ENCODE measurements at places on chromosomes 3 and 15.

- H3K36me3 ChIP-seq, result no peaks in the 10 kb centered on the region
- H3K27me3 ChIP-seq, result no peaks in the 10 kb centered on the region
- H3K4me3 ChIP-seq, result no peak overlapping the region
- no peak overlapping the region for H3K27ac ChIP-seq
- DNase-seq, result no peak
- no peaks in the 10 kb centered on the region for H3K4me1 ChIP-seq
Observed at GRCh38 chr15:54347082-54347827, 369.0 kb downstream of the UNC13C start.

GRCh38 chr15:48440084-48440483 is 108.9 kb downstream of the DUT start:
- no peaks in the 10 kb centered on the region for H3K4me1 ChIP-seq
- DNase-seq, result no peak
- H3K4me3 ChIP-seq, result no peak overlapping the region
- H3K27ac ChIP-seq, result no peak overlapping the region

GRCh38 chr3:86239946-86240345 is 751.0 kb downstream of the VGLL3 start:
- no peaks in the 10 kb centered on the region for H3K4me1 ChIP-seq
- H3K36me3 ChIP-seq, result no peaks in the 10 kb centered on the region

DNA sequence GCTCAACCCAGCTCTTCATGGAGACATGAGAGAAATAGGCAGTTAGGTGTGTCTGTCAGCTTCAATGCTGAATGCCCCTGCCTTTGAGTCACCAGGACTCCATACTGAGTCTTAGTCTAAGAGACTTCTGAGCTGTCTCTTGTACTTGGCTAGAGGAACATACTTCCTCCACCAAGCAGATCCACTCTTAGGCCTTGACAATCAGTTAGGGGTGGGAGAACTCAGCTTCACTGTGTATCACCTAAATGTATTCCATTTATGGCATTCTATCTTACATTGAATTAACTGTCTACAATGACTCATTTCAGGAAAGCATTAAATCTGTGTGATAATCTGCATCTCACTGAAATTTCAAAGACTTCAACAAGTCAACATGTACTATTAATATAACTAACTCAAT is 66.0 kb downstream of the STAC start:
- no peaks in the 10 kb centered on the region for H3K4me1 ChIP-seq
- no peak overlapping the region for H3K4me3 ChIP-seq
- no peaks in the 10 kb centered on the region for H3K27me3 ChIP-seq
- no peaks in the 10 kb centered on the region for H3K36me3 ChIP-seq
- no peak overlapping the region for H3K27ac ChIP-seq

DNA sequence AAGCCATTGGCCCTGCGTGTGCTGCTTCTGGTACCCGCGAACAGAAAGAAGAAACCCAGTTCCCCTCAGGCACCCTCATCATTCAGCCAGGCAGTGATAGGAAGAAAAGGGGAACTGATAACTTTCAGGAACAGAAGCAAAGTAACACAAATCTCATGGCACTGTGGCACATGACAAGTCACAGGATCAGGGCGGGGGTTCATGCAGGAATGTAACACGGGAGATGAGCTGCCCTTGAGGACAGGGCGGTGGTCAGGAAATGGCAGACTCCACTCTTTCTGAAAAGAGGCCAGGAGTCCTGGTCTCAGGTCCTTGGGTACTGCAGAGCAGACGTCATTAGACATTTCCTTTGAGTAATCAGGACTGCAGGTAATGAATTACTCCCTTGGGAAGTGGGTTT is 95.5 kb downstream of the CCNL1 start:
- H3K27me3 ChIP-seq, result no peaks in the 10 kb centered on the region
- no peaks in the 10 kb centered on the region for H3K36me3 ChIP-seq
- peak; percentile 75 for DNase-seq
- no peak overlapping the region for H3K4me3 ChIP-seq
- H3K27ac ChIP-seq, result no peak overlapping the region
- H3K4me1 ChIP-seq, result peaks cover 8% of the 10 kb centered on the region

GRCh38 chr3:46904303-46905212 is 27.0 kb downstream of the PTH1R start:
- H3K27me3 ChIP-seq, result peaks cover 5% of the 10 kb centered on the region
- no peaks in the 10 kb centered on the region for H3K36me3 ChIP-seq
- H3K27ac ChIP-seq, result no peak overlapping the region
- peaks cover 9% of the 10 kb centered on the region for H3K4me1 ChIP-seq
- no peak for DNase-seq

DNA sequence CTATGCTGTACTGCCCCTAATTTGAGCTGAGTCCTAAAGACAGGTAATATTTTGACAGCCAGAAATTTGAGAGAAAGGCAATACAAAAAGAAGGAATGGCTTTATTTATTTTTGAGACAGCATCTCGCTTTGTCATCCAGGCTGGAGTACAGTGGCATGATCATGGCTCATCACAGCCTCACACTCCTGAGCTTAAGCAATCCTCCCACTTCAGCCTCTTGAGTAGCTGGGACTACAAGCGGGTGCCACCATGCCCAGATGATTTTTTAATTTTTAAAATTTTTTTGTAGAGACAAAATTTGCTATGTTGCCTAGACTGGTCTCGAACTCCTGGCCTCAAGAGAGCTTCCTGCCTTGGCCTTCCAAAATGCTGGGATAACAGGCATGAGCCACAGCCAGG is 77.4 kb upstream of the SLC4A7 start:
- H3K4me3 ChIP-seq, result no peak overlapping the region
- no peaks in the 10 kb centered on the region for H3K27me3 ChIP-seq
- peaks cover 26% of the 10 kb centered on the region for H3K4me1 ChIP-seq
- no peak overlapping the region for H3K27ac ChIP-seq
- no peaks in the 10 kb centered on the region for H3K36me3 ChIP-seq

GRCh38 chr15:69820819-69821218 is 276.9 kb downstream of the TLE3 start:
- DNase-seq, result no peak
- H3K27ac ChIP-seq, result no peak overlapping the region
- no peaks in the 10 kb centered on the region for H3K27me3 ChIP-seq
- no peaks in the 10 kb centered on the region for H3K4me1 ChIP-seq
- H3K36me3 ChIP-seq, result no peaks in the 10 kb centered on the region
- no peak overlapping the region for H3K4me3 ChIP-seq

DNA sequence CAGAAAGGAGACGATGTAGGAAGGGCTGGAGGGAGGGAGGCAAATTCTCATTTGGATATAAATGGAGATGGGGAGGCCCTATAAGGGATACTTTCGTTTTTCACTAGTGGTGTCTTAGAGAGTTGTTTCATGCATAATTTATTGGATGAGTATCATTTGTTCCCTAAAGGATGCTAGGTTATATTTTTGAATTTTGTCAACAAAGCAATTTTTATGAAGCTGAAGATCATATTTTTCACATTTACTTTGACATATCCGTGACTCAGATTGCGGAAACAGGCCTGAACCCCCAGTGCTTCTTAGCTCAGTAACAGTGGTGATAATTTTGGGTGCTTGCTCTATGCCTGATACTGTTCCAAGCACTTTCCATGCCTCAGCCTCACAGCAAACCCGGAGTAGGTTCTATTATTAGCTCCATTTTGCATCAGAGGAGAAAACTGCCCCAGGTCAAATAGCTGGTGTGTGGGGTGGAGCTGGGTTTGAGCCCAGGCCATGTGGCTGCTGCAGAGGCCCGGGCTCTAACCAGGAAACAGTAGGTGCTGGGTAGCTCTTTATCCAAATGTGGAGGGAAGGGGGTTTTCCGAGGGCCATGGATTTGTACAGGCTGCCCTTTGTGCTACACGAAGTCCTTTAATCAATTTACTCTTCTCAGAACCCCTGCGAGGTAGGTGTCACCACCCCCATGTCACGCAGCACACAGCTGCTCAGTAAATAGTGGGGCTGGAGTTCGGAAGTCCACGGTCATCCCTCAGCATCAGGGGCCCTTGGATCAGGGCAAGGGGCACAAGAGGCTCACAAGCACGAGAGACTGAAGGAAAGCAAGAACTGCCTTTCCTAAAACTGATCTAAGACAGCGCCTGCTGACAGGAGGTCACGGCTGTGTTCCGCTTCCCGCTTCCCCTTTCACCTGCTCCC is 99.1 kb downstream of the SLC49A4 start:
- no peaks in the 10 kb centered on the region for H3K36me3 ChIP-seq
- H3K4me3 ChIP-seq, result no peak overlapping the region
- no peak overlapping the region for H3K27ac ChIP-seq
- no peak for DNase-seq
- H3K4me1 ChIP-seq, result peaks cover 7% of the 10 kb centered on the region

DNA sequence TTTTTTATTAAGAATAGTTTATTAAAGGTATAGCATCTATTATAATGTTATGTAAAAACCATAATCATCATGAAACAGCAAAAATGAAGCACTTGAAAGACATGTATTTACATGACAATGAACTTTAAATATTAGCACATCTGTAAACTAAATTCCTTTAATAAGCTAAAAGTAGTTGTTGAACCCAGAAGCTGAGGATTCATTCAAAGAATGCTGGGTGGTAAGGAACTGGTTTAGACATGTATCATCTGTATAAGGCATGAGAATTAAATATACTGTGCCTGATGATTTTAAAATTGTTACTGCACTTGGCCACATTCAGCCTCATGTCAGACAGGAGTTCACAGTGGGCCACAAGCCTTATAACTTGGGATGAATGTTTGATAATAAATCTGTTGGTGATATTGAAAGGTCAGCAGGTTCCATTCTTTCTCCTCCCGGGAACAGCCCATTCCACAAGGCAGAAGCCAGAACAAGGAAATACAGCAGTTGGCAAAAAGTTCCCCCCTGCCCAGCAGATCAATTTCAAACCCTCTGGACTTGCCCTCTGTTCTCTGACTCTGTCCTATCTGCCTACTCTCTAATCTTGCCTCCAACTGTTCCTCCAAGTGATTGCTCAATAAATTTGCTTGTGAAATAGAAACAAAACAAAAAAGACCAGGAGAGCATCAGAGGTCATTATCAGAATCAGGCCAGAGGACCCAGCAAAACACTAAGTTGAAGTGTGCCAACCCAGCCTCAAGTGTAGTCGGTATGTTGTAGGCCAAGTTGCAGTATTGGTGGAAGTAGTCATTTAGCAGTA is 49.8 kb upstream of the TEX264 start:
- no peaks in the 10 kb centered on the region for H3K36me3 ChIP-seq
- DNase-seq, result peak; percentile 13
- no peak overlapping the region for H3K4me3 ChIP-seq
- no peak overlapping the region for H3K27ac ChIP-seq

DNA sequence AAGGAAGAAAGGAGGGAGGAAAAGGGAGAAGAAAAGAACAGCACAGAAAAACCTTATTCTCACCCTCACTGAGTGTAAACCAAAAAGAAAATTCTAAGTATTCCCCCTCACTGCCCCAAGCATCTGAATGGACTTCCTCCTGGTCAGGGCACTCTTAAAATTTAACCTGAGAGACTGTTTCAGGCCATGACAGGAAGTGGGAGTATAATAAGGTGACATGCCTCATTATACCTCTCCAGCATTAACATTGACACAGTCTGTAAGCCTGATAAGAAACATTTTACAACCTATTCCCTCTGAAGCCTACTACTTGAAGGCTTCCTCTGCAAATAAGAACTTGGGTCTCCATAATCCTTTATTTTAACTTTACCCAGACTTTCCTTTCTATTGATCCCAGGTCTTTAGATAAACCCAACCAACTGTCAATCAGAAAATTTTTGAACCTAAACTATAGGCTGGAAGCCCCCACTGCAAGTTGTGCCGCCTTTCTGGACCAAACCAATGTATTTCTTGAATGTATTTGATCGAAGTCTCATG is 41.7 kb downstream of the SLCO2A1 start:
- no peak for DNase-seq
- no peak overlapping the region for H3K27ac ChIP-seq
- no peak overlapping the region for H3K4me3 ChIP-seq
- no peaks in the 10 kb centered on the region for H3K27me3 ChIP-seq
- no peaks in the 10 kb centered on the region for H3K4me1 ChIP-seq
